ENCODE measurements at places on chromosomes 3 and 15. TPM values are rescaled to one million over a fixed set of nuclear protein-coding genes. Genes with fewer than 3 reads are reported as not detected.

CDHR4 gene
- total RNA-seq = 0.12 TPM

NAA80 gene
- total RNA-seq = 9.7 TPM

XYLB gene
- 12.0 TPM for total RNA-seq

HACL1 gene
- total RNA-seq = 14.0 TPM

GPR149 gene
- not detected for total RNA-seq

ROPN1 gene
- total RNA-seq = not detected

PLA2G4D gene
- not detected for total RNA-seq

Data from neural crest cell (in vitro differentiated cells).